Activated T-helper 17 cell treated with anti-CD3 and anti-CD28 coated beads, Interleukin-2, amount 50 U/mL, for 72 hours (primary cell): ENCODE measurements at places on chromosomes 7 and 10. TPM values are rescaled to one million over a fixed set of nuclear protein-coding genes. Genes with fewer than 3 reads are reported as not detected.

DNA sequence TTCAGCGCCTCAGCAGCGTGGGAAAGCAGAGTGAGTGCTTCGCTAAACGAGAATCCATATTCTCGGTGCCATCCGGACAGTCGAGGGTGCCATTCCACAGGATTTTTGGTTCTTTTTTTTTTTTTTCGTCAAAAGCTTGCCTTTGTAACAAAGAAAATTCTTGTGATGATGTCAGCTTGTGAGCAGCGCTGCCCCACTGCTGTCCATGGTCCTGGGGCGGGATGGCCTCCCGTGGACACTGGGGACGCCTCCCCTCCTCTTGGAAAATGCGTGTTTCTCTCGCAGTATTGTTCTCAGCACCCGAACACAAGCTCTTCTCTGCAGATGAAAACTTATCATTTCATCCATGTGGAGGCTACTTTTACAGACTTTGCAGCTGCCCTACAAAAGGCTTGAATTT lies 477.4 kb downstream of the TCERG1L start:
- ATAC-seq = no peak

CCDC172 gene
- not detected for total RNA-seq

CDK1 gene
- total RNA-seq = 110 TPM

DNA sequence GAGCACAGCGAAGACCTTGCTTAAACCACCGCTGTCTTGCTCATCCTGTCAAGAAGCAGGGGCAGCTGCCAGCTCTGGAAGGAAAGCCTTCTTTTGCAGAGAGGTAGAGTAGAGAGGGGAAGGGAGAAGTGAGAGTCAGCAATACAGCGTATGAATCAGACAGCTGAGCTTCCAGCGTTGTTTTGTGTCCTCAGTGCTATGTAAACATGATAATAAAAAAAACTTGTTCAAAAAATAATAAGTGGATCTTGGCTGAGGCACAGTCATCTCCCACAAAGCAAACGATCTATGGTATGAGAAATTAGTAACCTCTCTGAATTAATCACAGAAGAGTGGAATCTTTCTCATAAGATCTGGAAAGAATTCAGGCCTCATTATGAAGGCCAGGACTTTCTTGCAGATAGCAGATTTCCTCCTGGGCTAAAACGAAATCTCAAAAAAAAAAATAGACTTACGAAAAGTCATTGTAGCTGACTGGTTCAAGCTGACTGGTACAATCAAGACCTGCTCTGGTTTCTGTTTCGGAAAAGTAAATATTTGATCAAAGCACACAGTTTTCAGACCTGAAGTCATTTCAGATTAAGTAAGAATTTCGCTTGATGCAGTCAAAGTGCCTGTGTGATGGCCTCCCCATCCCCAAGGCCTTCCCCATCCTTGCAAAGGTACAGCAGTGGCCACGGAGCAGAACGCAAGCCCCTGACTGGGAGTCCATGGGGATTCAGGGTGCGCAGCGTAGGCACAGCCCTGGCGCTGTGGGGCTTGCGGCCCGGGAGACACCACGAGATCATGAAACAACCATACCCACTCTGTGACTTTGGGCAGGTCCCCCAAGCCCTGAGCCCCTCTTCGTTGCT lies 29.4 kb downstream of the CHST15 start:
- peak; percentile 81 for ATAC-seq

DNA sequence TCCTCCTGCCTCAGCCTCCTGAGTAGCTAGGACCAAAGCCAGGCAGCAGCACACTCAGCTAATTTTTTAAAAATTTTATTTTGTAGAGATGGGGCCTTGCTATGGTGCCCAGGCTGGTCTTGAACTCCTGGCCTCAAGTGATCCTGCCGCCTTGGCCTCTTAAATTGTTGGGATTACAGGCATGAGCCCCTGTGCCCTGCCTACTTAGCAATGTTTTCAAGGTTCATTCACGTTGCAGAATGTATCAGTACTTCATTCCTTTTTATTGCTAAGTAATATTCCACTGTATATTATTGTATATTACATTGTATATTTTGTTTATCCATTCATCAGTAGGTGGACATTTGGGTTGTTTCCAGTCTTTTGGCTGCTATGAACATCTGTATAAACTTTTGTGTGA lies 44.2 kb downstream of the PUS7 start:
- no peak for ATAC-seq

DNA sequence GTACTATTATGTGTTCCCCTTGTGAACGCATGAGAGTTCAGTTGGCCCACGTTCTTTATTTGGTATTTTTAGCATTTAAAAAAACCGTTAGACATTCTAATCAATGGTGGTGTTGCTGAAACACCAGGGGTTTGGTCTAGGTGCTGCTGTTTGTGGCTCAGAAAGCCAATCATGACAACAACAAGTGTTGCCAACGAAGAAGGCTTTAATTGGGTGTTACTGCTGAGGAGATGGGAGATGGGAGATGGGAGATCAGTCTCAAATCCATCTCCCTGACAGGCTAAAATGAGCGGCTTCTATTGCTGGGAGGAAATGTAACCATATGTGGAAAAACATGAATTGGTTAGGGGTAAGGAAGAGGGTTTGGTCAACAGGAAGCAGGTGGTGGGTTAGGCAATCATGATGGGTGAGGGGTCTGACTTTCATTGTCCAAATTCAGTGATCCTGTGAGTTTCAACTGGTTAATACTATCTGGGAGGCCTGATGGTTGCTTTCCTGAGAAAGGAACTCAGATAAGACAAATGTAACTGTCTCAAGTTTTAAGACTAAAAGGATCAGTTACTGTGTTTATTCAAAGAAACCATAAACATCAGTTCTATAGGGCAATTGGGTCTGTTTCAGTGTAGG lies 4.6 kb upstream of the ZNF425 start:
- no peak for ATAC-seq

GRCh38 chr7:76233538-76234281 lies 32.0 kb downstream of the SRRM3 start:
- no peak for ATAC-seq

DNA sequence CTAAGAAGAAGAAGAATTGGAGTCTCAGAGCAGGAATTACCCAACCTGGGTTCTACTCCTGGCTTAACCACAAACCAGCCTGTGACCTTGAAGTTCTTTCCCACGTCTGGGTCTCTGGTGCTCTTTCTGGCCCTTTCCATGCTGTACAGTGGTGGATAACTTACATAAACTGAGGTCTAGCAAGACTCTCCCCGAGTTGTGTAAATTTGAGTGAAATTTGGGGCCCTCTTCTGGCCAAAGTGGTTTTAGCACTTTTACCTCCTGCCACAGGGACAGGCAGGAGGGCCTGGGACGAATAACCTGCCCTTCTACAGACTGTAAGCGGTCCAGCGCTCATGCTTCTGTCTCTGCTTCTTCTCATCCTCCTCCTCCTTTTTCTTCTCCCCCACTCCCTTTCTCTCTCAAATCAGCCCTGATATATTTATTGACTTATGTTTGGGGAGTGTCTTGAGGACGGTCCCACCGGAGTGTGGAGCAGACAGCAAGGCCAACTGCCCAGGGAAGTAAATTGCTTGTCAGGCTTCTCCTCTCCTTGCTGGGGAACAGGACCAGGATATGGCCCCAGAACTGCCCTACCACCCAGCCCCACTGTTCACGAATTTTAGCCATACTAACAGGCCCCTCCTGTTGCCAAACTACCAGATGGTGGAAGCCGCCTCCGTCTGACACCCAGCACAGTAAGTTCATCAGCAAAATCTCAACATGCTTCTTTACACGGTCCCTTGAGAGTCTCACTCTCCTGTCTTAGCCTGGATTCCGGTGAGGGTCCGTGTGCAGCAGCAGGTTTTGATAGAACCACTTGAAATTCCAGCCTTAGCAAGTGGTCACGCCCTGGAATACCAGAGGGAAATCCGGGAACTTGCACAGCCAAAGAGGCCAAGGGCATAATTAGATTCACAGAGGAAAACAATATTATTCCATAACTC lies 4.0 kb upstream of the SH3PXD2A start:
- peak; percentile 75 for ATAC-seq

DNA sequence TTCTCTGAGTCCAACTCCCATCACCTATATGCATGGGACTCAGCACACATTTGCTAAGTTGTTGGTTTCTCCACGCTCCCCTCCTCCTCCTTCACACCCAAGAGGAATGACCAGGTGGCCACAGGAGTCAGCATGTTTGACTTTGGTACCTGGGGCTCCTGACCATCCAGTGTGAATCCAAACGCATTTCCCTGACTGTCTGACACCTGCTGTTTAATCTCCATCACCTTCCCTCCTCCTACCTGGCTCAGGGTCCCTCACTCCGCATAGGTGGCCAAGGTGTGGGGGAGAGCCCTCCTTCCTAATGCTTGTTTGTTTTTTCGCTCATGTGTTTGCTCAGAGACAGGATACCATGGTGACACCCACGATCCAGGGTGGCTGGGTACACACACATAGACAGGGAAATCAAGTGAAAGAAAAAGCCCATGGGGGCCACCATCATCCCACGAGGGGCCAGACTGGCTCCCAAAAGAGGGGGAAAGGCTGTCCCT lies 194.9 kb downstream of the KCNMA1 start:
- no peak for ATAC-seq

DNA sequence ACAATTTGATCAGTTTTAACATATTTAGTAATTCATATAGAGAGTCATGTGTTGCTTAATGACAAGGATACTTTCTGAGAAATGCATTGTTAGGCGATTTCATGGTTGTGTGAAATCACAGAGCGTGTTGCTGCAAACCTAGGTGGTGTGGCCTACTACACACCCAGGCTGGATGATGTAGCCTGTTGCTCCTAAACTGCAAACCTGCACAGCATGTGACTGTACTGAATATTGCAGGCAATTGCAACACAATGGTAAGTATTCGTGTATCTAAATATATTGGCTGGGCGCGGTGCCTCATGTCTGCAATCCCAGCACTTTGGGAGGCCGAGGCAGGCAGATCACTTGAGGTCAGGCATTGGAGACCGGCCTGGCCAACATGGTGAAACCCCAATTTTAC lies 73.7 kb upstream of the BAIAP2L1 start:
- ATAC-seq = no peak

ITPRID1 gene
- total RNA-seq = not detected

IGFBP1 gene
- not detected for total RNA-seq

DNA sequence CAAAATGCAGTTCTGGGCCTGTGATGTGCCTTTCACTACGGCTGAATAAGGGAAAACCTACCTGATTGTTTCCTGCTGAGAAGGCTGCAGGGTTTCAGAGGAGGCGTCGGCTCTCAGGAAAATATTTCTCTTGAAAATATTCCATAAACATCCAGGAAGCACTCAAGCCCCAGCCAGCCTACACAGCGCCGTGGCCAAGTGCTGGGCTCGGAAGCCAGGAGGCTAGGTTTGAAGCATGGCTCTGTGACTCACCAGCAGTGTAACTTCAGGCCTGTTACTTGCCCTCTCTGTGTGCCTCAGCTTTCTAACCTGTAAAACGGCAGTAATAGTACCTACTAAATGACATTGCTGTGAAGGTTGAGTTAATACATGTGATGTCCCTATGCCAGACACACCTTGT lies 399.1 kb downstream of the GATA3 start:
- ATAC-seq = no peak

DNA sequence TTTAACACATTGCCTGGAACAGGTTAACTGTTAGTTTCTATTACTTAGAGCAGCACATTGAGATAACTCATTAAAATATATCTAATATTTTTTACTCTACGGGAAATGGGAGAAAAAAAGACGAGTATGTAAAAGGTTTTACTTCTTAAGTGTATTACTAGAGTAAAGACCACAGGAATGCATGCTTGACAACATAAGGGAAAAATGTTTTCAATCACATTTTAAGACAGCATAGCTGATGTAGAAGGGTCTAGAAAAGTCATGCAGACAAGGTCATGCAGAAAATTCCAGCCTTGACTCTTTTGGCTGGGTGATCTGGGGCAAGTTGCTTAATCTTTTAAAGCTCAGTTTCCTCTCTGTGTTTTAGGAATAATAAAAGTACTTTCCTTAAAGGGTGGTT lies 806.2 kb downstream of the CNTNAP2 start:
- ATAC-seq = no peak

DNA sequence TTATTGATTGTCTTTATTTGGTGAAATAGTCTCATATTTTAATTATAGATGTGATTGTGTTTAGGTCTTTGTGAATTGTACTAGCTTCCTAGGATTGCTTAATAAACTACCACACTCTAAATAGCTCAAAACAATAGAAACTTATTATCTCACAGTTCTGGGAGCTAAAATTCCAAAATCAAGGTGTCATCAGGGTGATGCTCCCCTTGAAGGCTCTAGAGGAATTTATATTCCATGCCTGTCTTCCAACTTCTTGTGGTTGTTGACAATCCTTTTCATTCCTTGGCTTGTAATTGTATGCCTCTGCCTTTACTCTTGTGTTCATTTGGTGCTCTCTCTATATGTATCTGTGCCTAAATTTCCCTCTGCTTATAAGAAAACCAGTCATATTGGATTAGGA lies 155.3 kb upstream of the AKR1E2 start:
- ATAC-seq = no peak

DNA sequence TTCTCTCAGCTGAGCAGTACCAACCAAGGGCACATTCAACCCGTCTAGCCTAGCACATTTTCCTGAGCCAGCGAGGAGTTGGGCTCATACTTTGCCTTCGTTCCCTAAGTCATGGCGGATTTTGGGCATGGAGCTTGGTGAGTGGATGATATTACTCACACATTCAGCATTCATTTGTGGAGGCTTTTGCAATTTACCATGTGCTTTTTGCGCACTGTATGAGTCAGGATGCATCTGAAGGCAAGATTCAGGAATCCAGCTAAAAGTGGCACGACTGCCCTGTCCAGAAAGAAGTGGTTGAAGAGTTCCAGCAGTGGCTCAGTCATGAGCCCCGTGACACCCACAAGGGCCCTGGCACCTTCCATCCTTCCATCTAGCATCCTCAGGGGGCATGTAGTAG lies 24.2 kb upstream of the MGMT start:
- ATAC-seq = no peak

HECW1 gene
- total RNA-seq = not detected

DNA sequence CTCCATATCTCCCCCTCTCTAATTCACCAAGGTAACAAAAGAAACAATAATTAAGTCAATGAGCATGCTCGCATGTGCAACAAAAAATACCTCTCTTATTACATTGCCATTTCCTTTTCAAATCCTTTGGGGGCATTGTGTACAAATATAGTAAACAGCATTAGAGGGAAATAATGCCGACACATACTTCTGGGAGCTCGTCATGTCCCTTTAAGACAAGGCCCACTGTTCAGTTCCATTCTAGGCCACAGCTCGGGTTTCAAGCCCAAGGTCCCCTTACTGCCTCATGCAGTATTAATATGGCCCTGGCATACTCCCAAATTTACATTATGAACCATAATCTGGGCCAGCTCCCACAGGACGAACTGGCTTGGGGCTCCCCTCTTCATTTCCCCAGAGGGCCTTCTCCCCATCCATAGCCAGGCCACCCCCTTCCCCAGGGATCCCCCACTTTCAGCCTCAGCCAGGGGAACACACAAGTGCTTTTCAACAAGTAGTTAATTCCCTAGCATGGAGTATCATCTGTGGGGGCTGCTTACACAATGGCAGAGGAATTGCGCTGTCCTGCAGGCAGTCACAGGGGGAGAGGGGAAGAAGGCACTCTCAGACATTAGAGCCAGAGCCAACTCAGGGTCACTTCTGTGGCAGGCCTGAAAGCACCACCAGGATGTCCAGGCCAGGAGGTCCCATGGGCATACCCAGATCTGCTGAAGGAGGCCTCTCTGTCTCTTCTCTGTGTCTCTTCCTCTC lies 110.6 kb downstream of the KCNMA1 start:
- no peak for ATAC-seq

AGR3 gene
- total RNA-seq = not detected

- ATAC-seq = no peak
Observed at GRCh38 chr10:113767222-113767621, 15.7 kb downstream of the PLEKHS1 start.

PNLIPRP1 gene
- not detected for total RNA-seq
